ENCODE measurements at places on chromosomes 3 and 15.
A peak's percentile ranks its signal among the peaks of the same experiment; 100 is the strongest.

DNA sequence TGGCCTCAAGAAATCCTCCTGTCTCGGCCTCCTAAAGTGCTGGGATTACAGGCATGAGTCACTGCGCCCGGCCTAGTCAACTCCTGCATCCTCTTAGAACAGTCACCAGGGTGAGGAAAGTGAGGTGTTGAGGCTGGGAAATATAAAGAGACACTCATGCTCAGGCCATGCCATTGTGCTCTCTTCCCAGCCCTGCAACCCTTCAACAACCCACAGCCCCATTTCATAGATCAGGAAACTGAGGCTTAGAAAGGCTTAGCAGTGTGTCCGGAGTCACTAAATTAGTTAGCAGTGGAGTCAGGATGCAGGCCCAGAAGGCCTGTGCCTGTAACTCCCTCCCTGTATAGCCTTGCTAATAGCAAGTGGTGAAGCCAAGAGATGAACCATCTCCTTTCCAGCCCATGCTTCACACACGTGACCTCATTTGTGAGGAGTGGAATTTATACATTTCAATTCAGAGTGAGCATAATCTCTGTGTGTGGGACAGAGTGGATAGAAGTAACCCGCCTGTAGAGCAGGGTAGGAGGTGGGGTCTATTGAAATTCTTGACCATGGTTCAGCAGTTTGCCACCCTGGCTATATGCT is 51.7 kb upstream of the USP3 start:
- no peak for DNase-seq

DNA sequence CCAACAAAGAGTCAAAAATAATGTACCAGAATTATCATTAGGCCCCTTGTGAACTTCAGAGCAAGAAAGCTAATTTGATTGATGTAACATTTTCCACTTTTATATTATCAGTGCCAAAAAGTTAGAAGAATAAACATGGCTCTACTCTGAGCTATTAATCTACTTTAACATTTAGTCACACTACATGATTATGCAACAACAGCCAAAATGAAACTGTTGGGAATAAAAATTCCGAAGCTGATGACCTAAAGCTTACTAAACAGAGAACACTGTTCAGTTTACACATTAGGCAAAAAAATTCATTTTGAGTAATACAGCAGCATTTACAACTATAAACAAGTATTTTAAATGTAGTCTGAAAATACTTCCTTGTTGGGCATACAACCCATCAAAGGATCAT is 1134.1 kb downstream of the EPHA3 start:
- no peak for DNase-seq

DNA sequence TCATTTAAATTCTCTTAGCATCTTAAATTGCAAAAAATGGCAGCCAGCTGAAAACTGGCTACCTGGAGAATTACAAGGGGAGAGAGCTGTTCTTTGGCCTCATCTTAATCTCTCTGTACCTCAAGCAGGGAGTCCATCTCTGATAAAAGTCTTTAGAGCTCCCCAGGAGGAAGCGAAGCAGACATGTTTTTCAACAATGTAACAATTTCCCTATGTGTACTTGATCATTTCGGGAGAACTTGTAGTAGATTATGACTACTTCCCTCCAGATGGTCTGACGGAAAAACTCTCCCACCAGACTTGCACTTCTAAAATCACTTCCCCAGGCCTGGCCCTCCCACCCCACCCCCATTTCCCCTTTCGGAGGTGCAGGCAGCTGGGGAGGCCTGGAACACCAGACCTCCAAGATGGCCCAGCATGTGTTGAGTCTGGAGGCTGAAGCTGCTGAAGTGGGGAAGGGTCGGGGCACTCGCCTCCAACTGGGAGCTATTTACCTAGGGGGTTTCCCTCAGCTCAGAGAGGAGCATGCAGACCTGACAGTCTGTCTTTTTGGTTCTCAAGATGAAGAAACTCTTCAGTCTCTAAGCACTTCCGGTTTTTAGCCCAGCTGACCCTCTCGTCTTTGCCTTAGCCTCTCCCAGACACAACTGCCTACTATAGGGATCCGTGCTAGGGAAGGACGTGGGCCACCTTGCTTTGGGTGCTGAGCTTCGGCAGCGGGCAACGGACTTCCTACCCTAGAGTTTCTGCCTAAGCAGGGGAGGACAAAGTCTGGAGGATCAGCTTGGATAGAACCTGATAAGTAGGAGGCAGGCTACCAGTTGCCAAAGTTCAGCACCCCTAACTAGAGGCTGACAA is 164.0 kb upstream of the TBL1XR1 start:
- DNase-seq: no peak

DNA sequence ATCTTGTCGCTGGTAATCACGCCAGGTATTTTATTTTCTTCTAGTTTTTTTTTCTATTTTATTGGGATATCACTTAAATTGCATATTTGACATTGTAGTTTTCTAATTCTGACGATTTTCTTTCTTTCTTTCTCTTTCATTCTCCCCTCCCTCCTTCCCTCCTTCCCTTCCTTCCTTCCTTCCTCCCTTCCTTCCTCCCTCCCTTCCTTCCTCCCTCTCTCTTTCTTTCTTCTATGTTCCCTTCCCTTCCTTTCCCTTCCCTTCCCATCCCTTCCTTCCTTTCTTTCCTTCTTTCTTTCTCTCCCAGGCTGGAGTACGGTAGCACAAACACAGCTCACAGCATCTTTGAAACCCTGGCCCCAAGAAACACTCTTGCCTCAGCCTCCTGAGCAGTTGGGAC is 100.6 kb upstream of the BCL6 start:
- no peak for DNase-seq

DNA sequence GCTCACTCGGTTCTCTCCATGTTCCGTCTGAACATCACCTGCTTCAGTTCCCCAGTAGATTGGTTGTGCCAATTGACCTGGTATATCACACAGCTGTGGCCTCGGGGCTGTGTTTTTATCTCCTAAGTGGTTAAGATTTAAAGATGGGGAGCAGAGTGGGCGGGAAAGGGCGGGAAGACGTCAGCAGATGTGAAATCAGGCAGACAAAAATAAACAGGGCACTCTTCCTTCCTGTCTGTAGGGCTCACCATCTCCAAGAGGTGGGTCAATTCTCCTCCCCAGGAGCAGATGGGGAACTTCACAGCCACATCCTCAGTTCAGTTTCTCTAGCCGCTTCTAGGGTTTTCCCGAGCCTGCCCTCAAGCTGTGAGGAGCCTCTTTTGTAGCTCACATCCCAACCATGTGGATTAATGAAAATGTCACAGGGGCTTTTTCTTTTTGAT is 26.8 kb upstream of the LIMD1 start:
- no peak for DNase-seq

- DNase-seq: no peak
Measured at GRCh38 chr3:31668242-31668641, 135.5 kb downstream of the STT3B start.

GRCh38 chr15:69823223-69823907 is 274.4 kb downstream of the TLE3 start:
- DNase-seq: no peak

GRCh38 chr15:69755551-69756310 is 303.1 kb downstream of the RPLP1 start:
- DNase-seq: peak; percentile 32

- no peak for DNase-seq
Measured at GRCh38 chr3:160927620-160928019, 171.6 kb downstream of the PPM1L start.

- no peak for DNase-seq
Measured at GRCh38 chr15:30979457-30979856, 12.0 kb downstream of the MTMR10 start.

GRCh38 chr3:126287536-126288241 is 69.5 kb downstream of the KLF15 start:
- DNase-seq: no peak

DNA sequence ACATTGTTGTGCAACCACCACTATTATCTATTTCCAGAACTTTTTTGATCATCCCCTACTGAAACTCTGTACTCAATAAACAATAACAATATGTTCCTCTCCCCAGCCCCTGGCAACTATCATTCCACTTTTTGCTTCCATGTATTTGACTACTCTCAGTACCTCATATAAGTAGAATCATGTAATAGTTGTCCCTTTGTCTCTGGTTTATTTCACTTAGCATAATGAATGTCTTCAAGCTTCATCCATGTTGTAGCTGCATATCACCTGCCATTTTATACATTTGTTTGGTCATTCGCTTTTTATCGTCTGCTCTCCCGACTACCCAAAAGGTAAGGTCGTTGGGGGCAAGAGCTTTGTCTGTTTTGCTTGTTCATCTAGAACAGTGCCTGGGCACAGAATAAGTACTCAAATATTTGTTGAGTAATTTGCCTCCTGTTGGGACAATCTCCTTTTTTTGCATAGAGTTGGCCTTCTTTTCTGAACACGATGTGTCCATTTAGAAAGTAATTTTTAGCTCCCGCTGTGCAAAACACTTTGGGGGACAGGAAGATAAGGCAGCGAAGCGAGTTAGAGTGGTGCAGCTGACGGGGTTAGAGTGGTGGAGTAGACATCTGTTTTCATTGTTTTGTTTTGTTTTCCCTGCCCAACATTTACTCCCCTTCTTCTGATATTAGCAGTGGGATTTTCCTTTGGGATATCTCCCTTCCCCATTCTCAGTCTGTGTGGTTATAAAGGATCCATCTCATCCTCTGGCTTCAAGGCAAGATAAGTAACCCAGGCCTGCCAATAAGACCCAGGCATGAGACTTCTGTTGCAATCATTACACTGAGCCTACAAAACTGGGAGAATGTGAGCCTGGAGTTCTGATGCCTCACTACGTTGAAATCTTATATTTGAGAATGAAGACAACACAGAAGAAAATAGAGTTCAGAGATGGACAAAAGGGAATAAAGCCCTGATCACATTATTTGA is 83.4 kb upstream of the RNU6-1 start:
- DNase-seq: no peak

- no peak for DNase-seq
Measured at GRCh38 chr3:128419311-128419710, 47.4 kb downstream of the DNAJB8 start.

DNA sequence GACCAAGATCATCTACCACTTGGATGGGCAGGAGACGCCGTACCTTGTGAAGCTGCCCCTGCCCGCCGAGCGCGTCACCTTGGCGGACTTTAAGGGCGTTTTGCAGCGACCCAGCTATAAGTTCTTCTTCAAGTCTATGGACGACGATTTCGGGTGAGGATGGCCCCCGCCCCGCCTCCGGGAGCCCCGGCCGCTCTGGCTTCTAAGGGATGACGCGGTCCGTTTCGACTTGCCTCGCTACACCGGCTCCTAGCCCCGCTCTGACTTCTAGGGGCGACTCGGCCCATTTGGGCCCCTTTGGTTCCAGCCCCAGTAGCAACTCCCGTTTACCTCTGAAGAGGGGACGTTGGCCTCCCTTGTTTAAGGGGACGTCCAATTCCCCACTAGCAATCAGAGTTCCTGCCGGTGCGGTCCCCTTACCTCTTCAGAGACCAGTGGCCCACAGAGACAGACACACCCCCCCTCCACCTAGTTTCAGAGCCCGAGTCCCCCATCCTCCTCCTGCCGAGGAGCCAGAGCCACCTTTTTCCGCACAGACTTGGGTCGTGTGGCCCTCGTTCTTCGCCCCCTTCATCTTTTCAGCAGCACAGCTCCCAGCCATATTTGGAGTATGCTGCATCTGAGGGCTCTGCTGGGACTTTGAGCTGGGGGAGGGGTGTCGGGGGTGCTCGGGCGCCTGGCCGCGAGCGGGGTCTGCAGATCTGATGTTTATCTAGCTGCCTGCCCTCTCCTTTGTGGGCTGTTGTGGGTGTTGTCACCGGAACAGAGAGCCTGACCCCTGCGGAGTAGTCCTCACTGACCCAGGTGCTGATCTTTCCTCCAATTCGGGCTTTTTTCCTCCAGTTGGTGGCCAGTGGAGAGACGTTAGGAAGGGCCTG is 706 bp downstream of the DVL3 start:
- no peak for DNase-seq

GRCh38 chr3:67335813-67336212 is 318.6 kb downstream of the SUCLG2 start:
- DNase-seq: no peak

DNA sequence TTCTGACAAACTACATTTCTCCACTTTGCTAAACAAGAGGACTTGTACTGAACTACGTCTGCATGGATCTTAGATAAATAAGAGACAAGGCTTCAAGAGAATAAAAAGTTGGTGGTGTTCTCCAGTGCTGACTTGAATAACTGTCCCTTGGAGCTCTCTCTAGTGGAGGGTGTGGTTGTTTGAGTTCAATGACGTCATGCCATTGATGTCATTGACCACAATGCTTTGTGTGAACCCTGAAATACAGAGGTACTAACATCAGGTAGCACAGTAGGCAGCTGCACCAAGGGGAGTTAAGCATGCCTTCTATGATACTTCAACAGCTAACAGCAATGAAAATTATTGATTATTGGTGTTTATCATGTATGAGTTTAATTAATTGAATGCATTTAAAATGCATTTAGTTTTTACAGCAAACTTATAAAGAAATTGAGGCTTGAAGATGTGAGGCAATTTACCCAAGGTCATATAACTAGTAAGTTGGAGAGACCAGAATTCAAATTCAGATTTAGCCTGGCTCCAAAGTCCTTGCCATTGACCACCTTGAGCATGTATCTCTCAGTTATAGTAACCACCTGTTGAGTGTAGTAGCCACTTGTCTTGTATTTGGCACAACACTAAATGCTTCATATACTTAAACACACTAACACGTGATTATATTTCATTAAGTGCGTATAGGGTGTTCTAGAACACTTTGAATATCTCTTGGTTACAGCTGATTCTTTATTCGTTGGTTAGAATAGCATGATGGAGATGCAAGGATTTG is 126.0 kb upstream of the ANKRD28 start:
- no peak for DNase-seq

DNA sequence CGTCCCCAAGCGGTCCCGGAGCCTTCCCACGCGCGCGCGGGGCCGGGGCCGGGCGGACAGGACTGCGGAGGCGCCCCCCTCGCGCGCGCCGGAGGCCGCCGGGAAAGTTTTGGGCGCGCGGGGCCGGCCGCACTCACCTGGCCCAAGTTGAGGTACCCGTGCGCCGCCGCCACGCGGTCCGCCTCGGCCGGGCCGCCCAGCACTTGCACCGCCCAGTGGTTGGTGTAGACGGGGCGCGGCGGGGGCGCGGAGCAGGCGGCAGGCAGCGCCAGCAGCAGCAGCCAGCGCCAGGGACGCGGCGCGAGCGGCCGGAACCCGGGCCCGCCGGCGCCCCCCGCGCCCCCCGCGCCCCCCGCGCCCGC is 289 bp downstream of the PCSK6 start:
- DNase-seq: no peak

- no peak for DNase-seq
Measured at GRCh38 chr3:194176274-194176991, 40.5 kb downstream of the HES1 start.

DNA sequence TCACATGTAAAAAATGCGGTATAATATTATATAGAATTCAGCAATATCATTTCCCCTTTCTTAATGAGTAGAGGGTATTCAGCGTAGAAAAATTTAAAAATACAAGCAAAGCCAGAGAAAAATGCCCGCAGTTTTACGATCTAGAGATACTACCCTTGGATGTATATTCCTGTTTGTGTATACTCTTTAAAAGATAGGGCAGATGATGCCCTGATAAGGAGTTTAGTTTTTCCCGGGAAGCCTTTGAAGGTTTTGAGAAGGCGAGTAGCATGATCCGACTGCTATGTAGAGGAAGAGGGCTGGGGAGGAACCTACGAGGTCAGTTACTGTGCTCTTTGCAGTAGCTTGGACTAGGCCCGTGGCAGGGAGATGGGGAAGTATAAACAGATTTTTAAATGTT is 1.2 kb downstream of the YEATS2 start:
- DNase-seq: no peak

- no peak for DNase-seq
Measured at GRCh38 chr3:51519848-51520247, 18.7 kb upstream of the RAD54L2 start.

GRCh38 chr15:92462424-92463125 is 68.9 kb downstream of the ST8SIA2 start:
- no peak for DNase-seq

GRCh38 chr3:101319531-101319930 is 844 bp downstream of the IMPG2 start:
- no peak for DNase-seq

- DNase-seq: no peak
Measured at GRCh38 chr3:149101641-149102040, 15.3 kb upstream of the HLTF start.
